ENCODE measurements at places on chromosomes 2 and 18.

DNA sequence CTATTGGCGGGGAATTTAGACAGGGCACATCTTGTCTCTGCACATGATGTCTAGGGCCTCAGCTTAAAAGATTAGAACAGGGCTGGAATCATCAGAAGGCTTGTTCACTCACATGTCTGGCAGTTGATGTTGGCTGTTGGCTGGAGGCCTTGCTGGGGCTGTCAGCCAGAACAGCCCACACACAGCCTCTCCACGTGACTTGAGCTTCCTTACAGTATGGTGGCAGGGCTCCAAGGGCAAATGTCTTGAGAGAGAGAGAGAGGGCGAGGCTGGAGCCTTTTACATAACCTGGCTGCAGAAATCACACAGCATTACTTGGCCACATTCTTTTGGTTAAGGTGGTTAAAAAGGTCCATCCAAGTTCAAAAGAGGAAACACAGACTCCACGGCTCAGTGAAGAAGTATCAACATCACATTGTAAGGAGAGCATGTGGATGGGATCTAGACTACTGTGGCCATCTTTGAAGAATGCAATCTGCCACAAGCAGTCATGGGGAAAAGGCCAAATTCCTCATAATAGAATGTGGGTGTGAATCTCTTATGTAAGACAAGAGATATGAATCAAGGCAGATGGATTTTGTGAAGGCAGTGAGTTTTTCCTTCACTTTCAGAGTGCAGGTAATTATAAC, 30.4 kb downstream of the SRSF7 start:
- no peak for DNase-seq

GRCh38 chr2:37829202-37829601, 95.9 kb upstream of the RMDN2 start:
- no peak for DNase-seq

DNA sequence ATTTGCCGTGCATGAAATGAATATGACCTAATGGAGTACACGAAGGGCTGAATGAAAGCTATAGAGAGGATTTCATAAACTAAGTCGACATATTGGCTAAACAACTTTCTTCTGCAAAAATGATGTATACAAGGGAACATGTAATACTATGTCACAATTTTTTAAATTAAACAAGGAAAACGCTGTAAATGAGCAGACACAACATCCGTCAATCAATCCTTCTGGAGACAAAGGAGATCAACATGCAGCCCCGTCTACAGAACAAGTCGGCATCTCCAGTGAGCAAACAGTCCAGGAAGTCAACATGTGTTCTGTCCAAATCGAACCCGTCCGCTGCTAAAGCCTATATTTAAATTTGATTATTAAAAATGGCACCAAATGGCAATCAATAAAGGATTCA, 180.8 kb downstream of the TCF4 start:
- DNase-seq, result no peak

DNA sequence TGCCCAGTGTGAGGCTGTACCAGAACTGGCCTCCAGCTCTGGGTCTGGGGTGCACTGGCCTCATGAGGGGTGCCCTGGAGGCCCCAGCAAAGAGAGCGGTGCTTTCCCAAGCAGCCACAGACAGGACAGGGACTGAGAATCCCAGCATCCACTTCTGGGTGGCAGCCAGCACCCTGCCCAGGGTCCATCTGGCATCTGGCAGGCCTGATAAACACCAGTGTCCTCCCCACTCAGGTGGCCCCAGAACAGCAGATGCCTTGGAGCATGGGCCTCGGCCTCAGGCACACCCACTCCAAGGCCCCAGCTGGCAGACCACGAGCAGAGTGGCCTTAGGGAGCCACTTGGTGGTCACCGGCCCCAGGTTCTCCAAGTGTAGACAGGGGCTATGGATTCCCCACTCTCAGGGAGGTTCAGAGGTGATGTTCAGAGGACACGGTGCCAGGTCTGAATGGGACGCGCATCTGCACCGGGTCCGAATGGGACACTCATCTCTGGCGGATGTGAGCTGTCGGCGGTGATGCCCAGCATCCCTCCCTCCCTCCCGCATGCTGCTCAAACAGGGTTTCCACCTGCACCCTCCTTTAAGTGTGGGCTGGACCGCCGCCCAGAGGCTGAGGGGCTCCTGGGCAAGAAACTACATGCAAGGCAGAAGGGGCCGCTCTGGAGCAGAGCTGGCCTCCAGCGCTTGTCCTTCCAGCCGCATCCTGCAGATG, 82.2 kb upstream of the GPC1 start:
- DNase-seq, result no peak

- DNase-seq, result peak; percentile 77
Measured at GRCh38 chr2:62505750-62506420, at the start of gene TMEM17. TSS of gene TMEM17 (minus strand) at chr2:62506195. CDS start at chr2:62506129, 66 bp downstream.

DNA sequence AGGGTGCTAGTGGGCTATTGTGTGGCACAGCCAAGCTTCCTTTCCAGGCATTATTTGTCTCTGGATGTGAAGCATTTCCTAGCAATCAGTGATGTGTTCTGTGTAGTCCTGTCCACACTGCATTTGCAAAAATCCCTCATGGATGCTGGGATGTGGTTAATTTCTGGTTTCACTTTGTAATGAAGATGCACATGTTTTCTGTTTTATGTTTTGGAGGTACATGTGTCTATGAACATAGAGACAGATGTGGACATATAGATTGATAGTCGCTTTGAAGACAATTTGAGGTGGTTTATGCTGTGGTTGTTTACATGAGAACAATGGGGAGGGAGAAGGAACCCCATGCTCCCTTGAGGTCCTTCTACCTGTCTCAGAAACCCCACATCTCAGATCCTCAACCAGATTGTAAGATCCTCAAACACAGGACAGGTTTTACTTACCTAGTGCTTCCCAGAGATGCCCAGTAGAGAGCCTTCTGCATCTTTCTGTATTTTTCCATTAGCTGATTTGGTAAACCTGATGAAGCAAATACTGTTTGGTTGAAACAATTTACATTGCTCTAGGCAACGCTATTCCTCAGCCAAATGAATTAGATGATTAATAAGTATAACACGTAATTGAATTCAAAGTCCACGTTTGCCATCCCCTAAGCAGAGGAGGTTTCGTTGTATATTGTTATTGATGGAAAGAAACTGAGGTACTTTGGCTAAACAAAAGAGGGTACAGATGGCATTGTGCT, 204.4 kb downstream of the SPP2 start:
- no peak for DNase-seq

DNA sequence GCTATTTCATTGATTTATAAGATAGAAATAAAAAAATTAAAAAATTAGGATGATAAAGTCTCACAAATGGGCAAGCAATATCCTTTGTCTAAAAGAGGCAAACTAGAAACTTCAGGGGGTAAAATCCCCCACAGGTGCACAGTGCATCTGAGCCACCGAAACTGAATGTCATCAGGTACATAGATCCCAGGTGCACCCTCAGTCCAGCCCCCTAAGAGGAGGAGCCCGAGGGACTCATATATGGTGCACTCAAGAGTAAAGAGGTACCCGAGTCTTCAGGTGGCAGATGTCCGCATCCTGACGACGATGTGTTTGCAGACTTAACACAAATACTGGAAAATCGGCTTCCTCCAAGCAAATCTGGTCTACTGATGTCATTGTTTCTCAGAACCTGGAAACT, 11.3 kb downstream of the QPCT start:
- DNase-seq, result no peak

GRCh38 chr2:184611361-184612085, 13.2 kb downstream of the ZNF804A start:
- DNase-seq, result no peak

DNA sequence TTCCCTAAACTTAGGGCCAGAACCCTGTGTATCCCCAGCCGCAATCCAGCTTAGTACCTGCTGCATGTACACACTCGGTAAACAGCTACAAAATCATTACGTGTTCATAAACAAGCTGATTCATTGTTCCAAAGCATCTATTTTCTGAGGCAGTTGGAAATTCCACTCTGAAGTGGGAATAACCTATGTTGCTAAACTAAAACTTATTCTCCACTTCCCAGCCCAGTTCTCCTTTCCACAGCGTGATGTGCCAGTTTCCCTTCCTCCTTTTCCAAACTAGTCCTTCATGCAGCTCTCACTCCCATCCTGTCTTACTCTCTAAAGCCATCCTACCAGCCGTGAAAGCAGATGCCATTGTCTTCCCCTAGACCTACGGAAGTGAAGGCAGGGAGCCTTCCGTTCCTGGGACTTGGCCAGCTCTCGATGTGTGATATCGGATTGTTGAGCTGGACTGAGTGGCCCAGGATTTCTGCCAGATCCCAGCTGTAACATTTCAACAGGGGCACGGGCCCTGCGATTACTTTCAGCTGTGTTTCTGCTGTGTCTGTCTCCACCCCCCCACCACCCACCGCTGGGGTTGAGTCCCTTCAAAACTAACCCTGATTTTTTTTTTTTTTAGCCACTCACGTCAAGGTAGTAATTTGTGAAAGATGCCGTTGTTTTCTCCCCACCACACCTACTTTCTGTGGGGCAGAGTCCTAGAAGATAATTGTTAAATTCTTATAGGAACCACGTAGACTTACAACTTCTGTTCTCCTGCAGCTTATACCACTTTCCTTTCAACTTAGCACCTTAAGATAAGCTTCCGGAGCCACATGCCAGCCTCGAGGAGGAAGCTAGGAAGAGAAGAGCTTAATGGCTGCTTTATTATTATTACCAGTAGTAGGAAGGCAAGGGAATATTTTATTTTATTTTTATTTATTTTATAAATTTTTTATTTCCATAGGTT, 100.9 kb downstream of the CRIM1 start:
- no peak for DNase-seq

DNA sequence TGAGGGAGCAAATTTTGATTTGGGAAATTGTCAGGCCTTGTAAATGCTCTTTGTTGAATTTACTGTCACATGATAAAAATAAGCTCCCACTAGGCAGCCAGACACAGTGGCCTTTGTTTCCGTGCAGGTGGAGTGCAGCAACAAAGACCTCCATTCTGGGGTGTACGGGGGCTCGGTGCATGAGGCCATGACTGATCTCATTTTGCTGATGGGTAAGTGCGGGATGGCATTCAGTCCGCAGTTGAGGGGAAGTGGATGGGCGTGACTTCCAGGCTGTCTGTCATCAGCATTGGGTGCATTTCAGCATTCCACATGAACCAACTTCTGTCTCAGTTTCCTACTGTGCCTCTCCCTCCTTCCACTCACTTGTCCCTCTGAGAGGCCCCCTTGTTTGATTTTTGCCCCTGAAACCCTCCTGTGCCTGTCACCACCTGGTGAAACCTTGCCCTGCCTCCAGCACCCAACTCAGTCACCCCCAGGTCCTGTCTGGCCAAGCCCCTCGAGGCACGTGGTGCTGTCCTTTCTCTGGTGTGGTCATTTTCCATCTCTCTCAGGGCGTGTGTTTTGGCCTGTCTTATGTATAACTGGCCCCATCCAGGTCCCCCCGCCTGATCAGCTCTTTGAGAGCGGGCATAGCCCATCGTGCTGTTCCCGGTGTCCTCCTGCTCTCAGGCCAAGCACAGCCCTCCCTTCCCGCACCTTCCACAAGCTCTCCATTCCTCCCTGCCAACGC, 16.3 kb downstream of the CNDP2 start:
- DNase-seq, result no peak

- no peak for DNase-seq
Measured at GRCh38 chr2:159326569-159327255, 40.2 kb upstream of the WDSUB1 start.

GRCh38 chr2:8277921-8278571, 403.8 kb upstream of the ID2 start:
- DNase-seq, result peak; percentile 35

- DNase-seq, result no peak
Measured at GRCh38 chr2:101975171-101975870, 16.4 kb upstream of the IL1R2 start.

DNA sequence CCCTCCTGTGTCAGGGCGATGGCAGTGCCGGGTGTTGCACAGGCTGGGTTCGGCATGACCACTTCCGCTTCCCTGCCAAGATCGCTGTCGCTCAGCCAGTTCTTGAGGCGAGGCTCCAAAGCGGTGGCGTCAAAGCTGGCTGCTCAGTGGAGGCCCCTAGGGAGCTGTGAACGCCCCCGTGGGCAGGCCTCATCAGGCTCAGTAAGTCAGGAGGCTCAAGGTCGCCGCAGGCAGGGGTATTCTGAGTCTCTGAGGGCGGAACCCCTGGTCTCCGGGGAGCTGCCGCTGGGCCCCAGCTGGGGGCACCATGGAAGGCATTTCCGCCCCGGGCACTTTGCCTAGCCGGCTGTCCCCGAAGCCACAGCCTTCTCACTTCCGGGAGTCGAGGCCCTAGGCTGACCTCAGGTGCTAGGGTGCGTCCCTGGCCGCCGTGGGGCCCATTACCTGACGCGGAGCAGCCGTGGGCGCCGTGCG, 210.4 kb downstream of the SOCS6 start:
- no peak for DNase-seq

GRCh38 chr18:70219688-70220087, 14.2 kb upstream of the RTTN start:
- DNase-seq, result no peak

- DNase-seq, result no peak
Measured at GRCh38 chr2:46552079-46552478, 72.7 kb downstream of the TMEM247 start.

GRCh38 chr2:200687922-200688920, 102.4 kb downstream of the AOX1 start:
- DNase-seq, result no peak

DNA sequence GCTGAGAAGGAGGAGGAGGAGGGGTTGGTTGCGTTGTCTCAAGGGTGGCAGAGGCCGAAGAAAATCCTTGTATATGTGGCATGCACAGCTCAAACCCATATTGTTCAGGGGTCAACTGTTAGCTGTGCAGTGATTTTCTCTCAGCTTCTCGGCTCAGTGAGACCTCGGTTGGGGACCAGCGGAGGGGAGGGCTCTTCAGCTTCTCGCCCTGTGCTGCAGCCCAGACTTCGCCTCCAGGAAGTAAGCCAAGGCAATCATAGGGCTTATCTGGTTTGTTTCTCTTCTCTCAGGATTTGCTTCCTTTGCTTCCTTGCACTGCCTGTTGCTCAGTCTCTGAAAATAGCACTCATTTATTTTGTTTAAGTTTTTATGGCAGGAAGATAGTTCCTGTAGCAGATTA, 85.5 kb downstream of the SOWAHC start:
- no peak for DNase-seq

- DNase-seq, result peak; percentile 55
Measured at GRCh38 chr2:27123302-27124150, at the start of gene ABHD1. TSS of gene ABHD1 (plus strand) at chr2:27123815. CDS start at chr2:27123949, 134 bp downstream.

DNA sequence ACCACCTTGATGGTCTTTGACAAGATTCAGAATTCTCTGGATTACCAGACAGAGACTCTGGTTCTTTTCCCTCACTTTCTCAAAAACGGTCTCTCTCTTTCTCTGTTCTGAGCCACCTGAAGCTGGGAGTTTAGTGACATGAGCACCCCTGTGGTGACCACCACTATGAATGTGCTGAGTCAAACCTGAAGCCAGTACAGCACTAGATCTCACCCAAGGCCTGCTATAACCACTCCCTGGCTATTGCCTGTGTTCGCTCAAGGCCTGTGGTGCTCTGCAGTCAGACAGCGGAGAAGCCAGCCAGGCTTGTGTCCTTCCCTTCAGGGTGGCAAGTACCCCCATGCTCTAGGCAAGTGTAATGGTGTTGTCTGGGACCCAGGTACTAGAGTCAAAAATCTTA, 828.9 kb upstream of the NXPH2 start:
- DNase-seq, result no peak

DNA sequence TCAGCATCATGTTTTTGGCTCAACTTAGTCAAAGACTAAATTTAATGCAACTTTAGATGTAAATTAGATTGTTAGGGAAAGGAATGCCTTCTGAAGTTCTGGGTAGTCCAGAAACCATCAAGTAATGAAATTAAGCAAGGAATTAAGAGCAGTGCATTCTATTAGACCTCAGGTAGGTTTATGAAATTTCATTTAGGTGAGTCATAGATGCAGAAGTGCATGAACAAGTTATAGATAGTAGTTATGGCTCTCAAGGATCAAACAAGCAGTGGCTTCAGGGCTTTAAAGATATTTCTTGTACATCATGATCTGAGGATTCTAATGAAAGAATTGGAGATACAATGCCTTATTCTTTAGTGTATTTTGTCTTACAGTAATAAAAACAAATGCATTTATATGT, 25.4 kb upstream of the SPOPL start:
- DNase-seq, result no peak
